AG10803 (cell line): ENCODE measurements at places on chromosomes 6 and 20.
A peak's percentile ranks its signal among the peaks of the same experiment; 100 is the strongest.

DNA sequence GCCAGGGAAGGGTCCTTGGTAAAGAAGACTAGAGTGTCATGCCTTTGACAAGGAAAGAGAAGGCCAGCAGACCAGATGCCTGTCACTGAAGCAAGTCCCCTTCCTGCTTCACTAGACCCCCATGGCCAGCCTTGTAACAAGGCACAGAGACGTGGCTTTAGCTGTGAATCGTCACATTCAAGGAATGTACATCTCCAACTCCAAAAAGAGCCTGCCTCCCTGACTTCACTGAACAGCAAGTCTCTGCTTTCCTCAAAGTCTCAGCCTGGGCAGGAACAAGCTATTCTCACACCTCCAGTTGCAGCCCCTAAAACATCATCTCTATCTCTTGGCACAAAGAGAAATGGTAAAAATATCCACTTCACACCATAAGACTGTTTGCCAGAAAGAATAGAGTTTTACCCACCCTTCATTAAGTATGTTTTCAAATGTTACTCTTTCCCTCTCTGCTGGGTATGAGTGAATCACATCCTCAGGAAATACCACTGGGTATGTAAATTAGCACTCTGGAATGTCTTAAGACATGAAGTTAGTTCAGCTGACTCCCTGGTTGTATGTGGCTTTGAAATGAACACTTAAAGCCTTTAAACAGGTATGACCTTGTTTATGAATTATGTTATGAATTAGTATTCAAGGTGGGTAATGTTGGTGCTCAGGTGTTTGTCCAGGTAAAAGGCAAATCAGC lies 46.4 kb upstream of the NT5E start:
- peak; percentile 91 for DNase-seq

DNA sequence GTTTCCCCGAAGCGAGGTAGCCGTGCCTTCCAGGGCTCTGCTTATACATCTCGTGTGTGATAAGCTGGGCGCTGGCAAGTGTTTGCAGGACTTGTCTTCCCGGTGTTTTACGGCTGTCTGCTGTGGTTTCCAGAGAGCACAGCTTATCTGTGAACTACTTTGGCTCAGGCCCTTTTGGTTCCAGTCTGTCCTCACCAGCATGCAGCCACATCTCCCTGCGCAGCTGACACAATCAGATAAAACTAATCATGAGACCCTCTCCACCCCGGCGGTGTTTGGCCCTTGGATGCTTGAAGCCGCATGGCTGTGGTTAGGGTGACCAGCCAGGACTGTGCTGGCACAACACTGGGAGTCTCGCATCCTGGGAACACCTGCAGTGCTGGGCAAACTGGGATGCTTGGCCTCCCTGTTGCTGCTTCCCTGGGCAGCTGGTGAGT lies 241.8 kb upstream of the FOXQ1 start:
- DNase-seq, result no peak

DNA sequence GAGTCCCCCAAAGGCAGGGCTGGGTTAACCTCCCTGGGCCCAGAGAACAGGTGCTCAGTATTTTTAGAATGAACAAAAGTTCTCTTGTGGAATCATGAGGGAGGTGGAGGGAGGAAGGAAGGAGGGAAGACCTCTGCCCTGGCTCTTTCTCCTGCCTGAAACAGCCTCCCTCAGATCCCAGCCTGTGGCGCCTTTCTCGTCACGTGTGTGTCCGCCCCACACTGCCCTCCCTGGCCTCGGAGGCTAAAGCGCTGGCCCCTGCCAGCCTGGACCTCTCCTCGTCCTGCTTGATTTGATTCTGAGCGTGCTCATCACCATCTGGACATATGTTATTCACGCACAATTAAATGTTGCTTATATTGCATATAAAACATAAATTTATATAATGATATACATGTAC lies 40.9 kb downstream of the PHACTR3 start:
- no peak for DNase-seq

DNA sequence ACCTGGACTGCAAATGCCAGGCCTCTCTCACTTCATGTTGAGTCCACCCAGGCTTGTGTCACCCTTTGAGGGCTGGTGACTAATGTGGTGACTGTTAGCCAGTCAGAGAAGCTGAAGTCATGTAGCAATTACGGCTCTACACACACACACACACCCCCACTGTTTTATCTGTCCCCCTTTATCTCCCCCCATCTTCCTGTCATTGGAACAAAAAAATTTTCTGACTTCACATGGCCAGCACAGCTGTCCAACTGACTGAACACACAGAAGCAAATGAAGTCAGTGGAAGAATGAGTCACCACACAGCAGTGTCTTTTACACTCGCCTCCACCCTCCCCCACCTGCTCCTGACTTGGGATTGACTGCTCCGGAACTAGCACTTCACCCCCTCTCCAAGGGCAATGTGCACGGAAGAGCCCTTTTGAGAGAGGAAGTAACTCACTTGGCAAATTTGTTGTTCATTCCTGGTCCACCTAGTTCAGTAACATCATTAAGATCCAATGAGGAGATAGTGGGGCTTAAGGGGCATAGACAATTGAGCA lies 198.0 kb downstream of the RNF144B start:
- peak; percentile 71 for DNase-seq

GRCh38 chr6:107698146-107698545 lies 126.0 kb downstream of the SCML4 start:
- peak; percentile 85 for DNase-seq

DNA sequence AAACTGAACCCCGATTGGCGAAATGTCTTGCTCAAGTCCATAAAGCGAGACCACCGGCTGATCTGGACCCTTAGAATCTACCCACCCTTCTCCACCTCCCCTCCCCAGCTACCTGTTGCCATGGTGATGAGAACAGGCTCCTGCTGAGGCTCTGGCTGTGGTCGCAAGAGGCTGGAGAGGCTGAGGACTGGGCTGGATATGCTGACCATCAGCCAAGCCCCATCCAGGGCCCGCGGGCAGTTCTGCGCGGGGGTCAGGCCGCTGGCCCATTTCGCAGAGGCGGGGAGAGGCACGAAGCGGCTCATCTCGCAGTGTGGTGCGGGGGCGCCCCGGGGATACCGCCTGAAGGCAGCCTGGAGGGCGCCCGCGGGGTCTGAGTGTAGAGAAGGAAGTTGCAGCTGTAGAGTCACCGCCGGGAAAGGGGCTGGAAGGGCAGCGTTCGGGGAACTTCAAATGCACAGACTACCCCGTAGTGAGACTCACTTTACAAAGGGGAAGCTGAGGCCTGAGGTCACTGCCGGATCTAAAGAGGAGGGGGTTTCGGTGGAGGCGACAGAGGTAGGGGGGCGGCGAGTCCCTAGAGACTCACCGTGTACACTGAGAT lies 671 bp downstream of the TAPBP start:
- no peak for DNase-seq

DNA sequence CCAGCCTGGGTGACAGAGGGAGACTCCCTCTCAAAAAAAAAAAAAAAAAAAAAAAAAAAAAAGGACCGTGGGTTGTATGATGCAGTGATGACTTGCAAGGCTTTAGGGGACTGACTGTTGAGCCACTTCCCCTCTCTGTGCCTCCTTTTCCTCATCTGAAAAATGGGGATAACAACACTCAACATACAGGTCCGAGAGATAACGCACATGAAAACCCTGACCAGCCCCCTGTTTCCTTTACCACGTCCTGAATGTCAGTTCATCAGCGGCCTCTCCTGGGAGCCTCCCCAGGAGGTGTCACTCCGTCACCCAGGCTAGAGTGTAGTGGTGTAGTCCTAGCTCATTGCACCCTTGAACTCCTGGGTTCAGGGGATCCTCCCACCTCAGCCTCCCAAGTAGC lies 3.9 kb downstream of the SLA2 start:
- DNase-seq, result no peak

DNA sequence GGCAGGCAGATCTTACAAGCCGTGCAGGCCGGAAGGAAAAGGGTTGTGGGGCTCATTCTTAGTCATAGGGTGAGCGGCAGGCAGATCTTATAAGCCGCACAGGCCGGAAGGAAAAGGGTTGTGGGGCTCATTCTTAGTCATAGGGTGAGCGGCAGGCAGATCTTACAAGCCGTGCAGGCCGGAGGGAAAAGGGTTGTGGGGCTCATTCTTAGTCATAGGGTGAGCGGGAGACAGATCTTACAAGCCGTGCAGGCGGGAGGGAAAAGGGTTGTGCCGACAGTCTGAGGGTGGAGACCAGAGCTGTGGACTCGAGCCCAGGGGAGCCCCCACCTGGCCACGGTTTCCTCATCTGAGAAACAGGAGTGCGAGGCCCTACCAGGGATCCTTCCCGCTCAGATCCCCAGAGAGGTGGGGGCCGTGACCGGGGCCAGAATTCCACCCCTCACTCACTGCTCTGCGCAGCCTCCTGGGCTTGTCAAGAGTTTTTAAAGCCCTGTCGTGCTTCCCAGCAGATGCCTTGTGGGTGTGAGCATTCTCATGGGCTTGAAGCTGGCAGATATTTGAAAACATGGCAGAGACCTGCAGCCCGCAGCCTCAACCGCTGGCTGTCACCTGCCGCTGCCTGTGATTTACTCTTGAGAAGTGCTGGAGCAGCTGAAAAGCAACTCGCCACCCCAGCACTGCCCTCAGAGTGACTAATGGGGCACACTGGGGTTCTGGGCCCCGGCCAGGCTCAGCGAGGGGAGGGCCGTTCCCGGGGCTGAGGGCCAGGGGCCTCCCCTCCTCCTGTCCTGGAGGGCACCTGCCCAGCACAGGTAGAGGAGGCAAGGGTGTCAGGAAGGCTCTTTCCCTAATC lies 31.9 kb downstream of the NTSR1 start:
- peak; percentile 72 for DNase-seq

GRCh38 chr20:3783068-3783489 lies 1.8 kb upstream of the SPEF1 start:
- DNase-seq, result no peak
